ENCODE measurements at places on chromosomes 12 and 14.

DNA sequence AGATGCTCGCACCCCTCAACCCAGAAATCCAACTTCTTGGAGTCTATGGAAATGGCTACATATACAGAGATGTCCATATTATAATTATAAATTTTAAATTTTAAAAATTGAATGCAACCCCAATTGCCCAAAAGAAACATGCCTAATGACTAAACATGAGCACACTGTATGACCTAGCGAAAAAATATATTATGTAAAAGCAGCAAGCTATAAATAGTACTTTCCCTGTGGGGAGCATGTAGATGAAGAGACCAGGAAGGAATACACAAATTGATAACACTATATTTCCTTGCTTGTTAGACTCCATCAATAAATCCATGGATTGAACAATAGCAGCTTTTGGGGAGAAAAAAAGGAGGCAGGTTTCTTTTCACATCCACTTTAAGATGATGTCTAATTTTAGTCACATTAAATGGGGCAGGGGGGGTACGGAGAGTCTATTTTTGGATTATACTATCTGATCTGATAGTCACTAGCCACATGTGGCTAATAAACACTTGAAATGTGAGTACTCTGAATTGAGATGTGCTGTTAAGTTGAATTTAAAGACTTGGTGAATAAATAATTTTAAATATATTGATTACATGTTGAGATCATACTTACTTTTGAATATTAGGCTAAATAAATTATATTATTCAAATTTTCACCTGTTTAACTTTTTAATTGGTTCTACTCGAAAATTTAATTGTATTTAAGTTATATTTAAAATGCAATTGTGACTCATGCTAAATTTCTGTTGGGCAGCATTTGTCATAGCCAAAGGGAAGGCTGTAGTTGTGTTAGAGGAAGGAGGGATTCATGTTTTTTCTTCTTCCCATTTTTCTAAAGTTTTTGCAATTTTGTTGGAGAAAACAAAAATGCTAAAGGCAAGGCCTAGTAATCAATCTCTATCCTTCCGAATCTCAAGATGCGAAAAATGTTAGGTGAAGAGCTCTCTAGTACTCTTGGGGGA, 17.5 kb downstream of the MAX start:
- no peak for DNase-seq

GRCh38 chr14:50319721-50320120, 7.6 kb downstream of the DMAC2L start:
- no peak for DNase-seq

- DNase-seq, result no peak
Measured at GRCh38 chr14:93832665-93833064, 44.4 kb upstream of the PRIMA1 start.

GRCh38 chr14:93986955-93987354, 10.1 kb upstream of the CCDC197 start:
- DNase-seq, result no peak

GRCh38 chr12:97943359-97943758, 480.8 kb downstream of the RMST start:
- DNase-seq, result no peak

All from fibroblast of the conjunctiva (primary cell).